ENCODE measurements at places on chromosomes 13 and 19.

GRCh38 chr19:10388957-10389356 is 8.6 kb upstream of the TYK2 start:
- DNase-seq: peak; percentile 93

GRCh38 chr19:50815439-50815838 is 8.1 kb downstream of the KLK1 start:
- no peak for DNase-seq

DNA sequence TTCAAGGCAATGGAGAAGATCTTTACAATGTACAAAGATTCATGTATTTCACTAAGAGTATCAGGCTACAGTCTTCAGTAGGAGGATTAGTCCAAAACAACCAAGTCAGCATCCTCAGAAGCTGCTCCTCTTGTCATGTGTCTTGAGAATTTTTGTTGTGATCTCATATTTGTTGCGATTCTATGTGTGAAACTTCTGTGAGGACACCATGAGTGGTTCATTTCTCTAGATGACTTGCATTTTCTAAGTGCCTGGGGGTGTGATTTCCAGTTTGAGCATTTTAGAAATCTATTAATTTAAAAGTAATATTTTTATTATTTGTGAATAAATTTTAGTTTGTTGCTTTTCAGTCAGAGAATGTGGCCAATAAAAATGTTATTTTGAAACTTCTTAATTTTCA is 94.5 kb downstream of the RAP2A start:
- DNase-seq: no peak

DNA sequence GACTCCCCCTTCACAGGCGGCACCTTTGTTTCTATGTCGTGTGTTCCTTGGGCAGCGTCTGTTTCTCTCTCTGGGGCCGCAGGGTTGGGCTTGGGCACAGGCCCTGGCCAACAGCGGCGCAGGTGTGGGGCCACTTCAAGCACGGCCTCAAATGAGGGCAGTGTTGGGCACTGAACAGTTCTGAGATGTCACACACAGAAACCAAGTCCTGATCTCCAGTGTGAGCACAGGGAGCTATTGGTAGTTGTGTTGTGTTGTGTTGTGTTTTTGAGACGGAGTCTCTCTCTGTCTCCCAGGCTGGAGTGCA is 42.7 kb downstream of the GATAD2A start:
- no peak for DNase-seq

GRCh38 chr13:39110518-39111097 is 72.4 kb downstream of the NHLRC3 start:
- DNase-seq: no peak

GRCh38 chr13:99983499-99984401 is 2.2 kb downstream of the ZIC2 start:
- peak; percentile 63 for DNase-seq

- no peak for DNase-seq
These were observed 8.5 kb upstream of the ZNF30 start for GRCh38 chr19:34918190-34918589.

DNA sequence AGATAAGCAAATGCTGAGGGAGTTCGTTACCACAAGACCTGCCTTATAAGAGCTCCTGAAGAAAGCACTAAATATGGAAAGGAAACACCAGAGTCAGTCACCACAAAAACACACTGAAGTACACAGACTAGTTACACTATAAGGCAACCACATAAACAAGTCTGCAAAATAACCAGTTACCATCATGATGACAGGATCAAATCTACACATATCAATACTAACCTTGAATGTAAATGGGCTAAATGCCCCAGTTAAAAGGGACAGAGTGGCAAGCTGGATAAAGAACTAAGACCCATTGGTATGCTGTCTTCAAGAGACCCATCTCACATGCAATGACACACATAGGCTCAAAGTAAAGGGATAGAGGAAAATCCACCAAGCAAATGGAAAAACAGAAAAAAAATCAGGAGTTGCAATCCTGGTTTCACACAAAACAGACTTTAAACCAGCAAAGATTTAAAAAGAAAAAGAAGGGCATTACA is 26.6 kb downstream of the CCDC122 start:
- DNase-seq: no peak

DNA sequence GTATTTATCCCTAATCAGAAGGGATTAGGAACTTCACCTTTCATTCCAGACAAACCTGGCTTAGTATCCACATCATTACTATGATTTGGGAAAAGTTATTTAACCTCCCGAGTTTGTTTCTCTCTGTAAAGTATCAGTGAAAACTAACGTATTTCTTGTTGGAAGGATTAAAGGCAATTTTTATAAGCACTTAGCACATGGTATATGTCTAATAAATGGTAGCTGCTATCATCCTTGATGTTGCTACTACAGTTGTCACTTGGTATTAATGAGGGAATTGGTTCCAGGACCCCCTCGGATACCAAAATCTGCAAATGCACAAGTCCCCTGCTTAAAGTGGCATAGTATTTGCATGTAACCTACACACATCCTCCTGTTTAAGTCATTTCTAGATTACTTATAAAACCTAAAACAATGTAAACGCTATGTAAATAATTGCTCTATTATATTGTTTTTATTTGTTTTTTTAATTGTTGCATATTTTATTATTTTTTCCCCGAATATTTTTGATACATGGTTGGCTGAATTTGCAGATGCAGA is 42.7 kb upstream of the FAM124A start:
- no peak for DNase-seq

DNA sequence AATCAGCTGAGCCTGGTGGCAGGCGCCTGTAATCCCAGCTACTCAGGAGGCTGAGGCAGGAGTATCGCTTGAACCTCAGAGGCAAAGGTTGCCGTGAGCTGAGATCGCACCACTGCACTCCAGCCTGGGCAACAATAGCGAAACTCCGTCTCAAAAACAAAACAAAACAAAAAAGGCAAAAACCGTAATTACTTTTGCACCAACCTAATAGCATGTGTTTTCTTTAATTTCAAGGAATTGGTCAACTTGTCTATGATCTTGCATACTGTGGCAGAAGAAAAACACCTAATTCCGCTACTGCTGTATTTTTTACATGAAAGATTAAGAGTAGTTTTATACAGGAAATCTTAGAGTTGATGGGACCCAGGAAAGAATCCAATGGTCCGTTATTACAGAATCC is 241.2 kb downstream of the COL4A1 start:
- no peak for DNase-seq

GRCh38 chr13:92187378-92187989 is 789.1 kb downstream of the GPC5 start:
- peak; percentile 72 for DNase-seq

GRCh38 chr13:111387026-111387871 is 66.8 kb downstream of the TEX29 start:
- no peak for DNase-seq

DNA sequence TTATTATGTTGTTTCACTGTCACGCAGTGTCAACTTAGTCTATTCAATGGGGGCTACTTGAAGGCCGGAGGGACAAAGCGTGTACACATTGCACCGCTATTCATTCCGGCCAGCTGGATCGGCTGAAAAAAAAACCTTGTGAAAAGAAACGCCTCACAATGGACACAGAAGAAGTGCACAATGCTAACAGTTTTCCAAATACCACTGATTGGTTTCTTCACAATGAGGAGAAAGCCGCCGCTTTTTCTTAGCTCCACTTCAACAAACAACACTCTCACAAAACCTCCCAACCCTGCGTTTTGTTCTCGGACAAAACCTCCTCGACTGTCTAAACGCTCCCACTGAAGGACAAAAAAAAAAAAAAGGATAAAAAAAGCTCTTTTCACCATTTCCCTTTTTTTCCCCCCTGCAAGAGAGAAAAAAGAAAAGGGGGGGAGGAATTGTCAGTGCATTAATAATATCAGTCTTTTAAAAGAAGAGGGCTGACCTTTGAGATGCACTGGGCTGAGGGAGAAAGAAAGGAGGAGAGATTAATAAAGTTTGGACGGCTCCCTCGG is 5.4 kb downstream of the SOX21 start:
- DNase-seq: peak; percentile 54

DNA sequence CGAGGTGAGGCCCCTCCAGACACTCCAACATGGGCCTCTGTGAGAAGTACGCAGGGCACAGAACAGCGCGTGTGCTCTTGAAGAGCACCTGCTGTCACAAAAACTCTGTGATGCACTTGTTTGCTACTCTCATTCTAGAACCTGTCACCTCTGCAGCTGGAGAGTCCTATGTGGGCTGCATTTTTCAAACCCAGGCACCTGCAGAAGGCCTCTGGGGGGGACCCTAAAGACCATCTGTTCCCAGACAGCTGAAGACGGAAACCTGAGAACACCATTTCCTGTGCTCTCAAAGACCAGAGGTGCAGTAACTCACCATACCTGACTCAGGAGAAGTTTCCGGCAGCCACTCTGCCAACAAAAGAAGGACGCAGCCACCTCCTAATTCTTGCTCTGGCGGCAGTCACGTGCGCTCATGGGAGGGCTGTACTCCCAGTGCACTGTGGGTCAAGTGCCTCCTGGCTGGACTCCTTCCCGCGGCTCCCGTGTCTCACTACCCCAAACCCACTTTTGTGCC is 28.1 kb downstream of the RANBP3 start:
- DNase-seq: no peak

DNA sequence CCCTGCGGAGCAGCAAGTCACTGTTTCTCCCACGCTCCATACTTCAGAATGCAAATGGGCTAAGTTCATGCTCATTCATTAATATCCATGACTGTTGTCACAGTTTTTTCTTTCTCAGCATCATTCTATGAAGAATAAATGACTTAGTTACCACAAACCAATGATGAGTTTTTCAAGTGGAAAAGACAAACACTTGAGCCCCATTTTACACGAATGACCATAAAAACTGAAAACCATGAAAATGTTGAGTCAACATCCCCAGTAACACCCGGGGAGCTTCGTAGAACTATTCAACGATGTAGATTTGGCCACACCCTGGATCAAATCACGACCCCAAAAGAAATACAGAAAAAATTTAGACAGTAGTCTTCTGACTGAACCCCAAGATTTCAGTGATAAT is 99.8 kb upstream of the GJB6 start:
- DNase-seq: no peak

- peak; percentile 81 for DNase-seq
These were observed 92.6 kb downstream of the ZNF486 start for GRCh38 chr19:20259615-20260014.

DNA sequence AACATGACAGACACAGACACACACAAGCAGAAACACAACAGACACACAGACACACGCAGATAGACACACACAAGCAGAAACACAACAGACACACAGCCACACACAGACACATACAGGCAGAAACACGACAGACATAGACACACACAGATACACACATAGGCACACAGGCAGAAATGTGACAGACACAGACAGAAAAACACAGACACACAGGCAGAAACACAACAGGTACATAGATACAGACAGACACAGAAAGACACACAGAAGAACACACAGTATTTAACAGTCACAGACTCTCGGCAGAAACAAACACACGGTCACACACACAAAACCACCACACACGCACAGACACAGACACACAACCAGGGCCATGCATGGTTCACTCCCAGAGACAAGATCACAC is 905 bp downstream of the TBXA2R start:
- no peak for DNase-seq

GRCh38 chr13:109971456-109972090 is 185.2 kb upstream of the IRS2 start:
- no peak for DNase-seq

GRCh38 chr19:43380771-43381386 is 27.4 kb downstream of the CD177 start:
- DNase-seq: no peak

DNA sequence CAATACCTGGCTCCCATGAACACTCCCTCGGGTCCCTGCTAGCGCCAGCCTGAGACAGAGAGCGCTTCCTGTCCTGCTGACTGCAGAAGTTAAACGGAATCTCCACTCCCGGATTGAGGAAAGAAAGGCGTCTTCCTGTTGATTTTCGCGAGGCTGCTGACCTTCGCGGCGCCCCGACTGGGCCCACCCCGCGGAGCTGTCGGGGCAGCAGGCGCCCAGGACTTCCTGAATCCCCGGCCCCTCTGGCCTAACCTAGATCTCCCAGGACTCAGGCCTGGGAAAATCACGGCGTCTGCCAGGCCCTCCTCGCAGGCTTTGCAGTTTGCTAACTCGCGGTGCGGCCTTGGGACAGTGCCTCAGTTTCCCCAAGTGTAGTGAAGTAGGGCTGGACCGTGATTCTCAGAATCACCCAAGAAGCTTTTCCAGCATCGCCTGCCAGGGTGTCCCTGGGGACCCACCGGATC is 108.8 kb downstream of the KCTD15 start:
- peak; percentile 68 for DNase-seq

- no peak for DNase-seq
These were observed 17.5 kb upstream of the N4BP2L1 start for GRCh38 chr13:32445461-32445860.

DNA sequence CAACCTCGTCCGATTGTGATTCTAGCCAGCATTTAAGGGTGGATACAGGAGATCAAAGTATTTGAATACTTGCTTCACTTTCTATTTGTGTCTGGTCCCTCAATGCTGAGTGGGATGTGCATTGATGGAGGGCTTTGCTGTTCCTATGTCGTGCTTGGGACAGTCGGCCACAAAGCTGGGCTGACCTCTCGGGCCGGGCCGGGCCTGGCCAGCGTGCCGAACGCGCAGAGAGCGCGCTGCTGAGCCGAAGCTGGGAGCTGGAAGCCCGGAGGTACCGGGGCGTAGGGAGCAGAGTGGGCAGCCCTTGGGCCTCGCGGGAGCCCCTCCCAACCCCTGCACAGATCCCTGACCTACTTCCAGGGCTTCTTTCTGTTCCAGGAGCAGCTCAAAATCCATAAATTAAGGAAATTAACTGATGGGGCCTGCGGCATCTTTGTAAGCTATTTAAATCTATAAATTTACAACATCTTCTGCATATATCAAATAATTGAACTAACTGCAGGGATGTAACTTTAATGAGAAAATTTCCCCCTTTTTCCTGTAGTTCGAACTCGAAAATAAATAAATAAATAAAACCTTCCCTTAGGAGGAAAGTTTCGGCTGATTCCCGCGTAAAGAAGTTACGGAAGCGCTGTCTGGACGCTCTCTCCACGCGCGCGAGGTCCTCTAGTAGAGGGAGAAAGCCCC is 1.8 kb upstream of the KCTD15 start:
- peak; percentile 69 for DNase-seq

- no peak for DNase-seq
These were observed 1668.9 kb upstream of the MIR17HG start for GRCh38 chr13:89678466-89679121.

GRCh38 chr19:47778049-47778953 is at the start of gene SELENOW:
Gene SELENOW (plus strand): TSS chr19:47778703. CDS start chr19:47778786, 83 bp downstream.
- DNase-seq: peak; percentile 88

GRCh38 chr19:4149518-4150288 is 3.7 kb upstream of the CREB3L3 start:
- no peak for DNase-seq
